Urothelium cell line (cell line): ENCODE measurements at places on chromosomes 3 and 15.

DNA sequence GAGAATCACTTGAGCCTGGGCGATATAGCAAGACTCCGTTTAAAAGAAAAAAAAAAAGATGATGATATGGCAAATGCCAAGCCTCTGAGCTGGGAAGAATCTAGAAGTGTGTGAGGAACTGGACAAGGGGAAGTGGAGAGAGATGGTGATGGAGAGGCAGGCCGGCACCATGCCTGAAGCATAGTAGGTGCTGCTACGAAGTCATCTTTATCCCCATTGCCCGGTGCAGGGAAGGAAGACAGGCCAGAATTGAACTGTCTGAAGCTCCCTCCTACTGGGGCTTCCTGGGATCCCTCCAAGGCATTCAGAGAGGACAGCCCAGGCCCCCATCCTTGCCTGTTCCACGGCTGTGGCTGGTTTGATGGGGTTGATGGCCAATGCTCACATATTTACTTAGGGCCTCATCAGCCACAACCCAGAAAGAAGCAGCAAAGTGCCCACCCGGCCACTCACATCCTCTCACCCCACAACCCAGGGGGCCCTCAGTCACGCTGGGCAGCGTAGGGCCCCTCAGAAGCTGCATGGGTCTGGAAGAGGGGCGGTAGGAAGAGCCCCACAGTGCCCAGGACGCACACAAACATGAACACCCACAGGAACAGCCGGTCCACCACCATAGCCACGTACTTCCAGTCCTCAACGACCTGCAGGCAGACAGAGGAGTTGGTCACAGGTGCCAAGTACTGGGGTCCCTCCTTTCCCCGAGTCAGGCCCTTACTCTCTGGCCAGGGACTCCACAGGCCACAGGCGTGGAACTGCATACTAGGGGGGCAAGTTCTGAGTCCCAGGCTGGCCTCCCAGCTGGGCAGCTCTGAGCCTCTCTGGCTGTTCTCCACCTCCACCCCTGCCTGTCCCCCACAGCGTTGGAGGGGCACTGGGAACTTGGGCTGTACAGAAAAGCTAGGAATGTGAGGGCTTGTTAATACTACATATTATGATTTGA is 4.1 kb upstream of the CHRNA3 start:
- no peak for DNase-seq

DNA sequence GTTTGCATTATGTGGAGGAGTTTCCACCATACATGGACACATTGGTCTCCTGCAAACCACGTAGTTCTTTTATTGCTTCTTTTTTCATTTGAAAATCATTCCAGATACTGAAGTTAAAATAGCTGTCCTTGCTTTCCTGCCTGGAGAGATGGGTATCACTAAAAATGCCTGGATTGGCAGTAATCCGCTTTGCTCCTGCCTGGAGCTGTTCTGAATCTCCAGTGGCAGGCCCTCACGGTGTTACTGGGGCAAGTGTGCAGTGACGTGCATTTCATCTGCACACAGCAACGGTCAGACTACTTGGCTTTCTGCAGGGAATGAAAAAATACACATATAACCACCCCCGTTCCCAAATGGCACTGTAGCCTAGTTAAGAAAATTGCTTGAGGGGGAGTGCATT is 272.9 kb downstream of the IL5RA start:
- DNase-seq: no peak

DNA sequence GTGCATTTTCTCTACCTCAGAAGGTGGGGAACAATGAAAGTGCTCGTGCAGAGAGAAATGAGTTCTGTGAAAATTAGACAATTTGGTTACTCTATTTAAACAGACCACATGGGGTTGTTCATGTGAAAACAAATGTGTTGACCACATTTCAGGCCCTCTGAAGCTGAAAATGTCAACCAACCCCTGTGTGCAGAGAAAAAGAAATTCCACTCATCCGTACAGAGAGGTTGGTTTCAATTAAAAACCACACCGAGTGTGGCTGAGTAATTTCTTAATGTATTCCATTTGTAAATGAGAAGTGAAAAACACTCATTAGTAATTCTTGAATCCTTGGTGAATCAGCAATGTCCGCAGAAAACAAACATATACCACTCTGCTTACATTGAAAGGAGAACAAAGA is 46.9 kb upstream of the SLC7A14 start:
- DNase-seq: no peak

DNA sequence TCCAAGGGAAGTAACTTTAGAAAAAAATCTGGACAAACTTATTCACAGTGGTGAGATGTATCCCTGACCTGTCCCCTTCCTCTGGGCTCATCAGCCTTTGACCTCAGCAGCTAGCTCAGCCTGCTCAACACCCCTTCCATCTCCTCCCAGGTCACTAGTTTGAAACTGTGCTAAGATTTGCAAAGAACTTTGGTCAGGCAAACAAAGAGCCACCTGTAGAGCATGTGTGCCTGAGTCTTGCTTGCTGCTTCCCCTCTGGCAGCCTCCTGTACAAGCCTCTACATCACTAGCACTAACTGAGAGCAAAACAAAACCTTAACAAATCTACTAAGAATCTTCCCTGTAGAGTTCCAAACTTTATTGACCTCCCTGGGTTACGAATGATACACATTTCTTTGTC is 43.9 kb downstream of the NR1I2 start:
- DNase-seq: no peak

DNA sequence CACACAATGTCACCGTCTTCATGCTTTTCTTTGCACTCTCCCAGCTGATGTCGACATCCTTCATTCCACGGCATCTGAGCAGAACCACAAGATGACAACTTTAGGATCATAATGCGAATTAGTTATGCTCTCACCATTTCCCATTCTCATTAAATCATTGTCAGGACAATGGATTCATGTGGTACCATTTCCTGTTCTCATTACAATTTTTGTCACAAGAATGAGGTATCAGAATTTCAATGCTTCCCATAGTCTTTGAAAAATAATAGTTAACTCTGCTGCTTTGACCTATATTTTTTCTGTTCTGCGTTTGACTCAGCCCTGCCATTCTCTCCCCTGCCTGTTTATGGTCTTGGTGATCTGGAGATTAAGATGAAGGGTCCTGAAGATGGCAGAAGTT is 175.7 kb upstream of the MDFIC2 start:
- DNase-seq: no peak
